Activated effector memory CD4-positive, alpha-beta T cell treated with anti-CD3 and anti-CD28 coated beads, Interleukin-2, amount 50 U/mL, for 16 hours (primary cell): ENCODE measurements at places on chromosomes 16 and 17.

GRCh38 chr16:46801428-46802049 lies 29.4 kb downstream of the C16orf87 start:
- no peak for DNase-seq

- DNase-seq, result peak; percentile 83
Measured at GRCh38 chr17:16491703-16492612, at the start of gene LRRC75A. Gene LRRC75A (minus strand): TSS chr17:16492193. CDS start chr17:16491990, 203 bp downstream.

DNA sequence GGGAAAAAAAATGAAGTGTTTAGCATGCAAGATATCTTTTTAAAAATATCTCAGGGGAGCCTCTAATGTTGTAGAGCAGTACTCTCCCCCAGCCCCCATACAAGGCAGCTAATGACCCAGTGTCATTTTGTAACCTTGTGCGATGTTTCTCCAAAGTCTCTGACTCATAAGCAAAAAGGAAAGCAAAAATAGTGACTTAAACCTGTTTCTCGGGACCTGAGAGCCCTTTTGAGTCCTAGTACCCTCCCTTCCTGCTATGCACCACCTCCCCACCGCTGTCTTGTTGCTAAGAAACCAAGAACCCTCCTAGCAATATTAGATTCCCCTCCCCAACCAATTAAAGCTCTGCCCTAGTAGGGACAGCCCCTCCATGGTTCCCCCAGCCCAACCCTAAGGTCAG lies 2.8 kb downstream of the MYCBPAP start:
- peak; percentile 80 for DNase-seq

- peak; percentile 74 for DNase-seq
Measured at GRCh38 chr16:85553436-85554113, 59.5 kb upstream of the GSE1 start.

GRCh38 chr17:19380481-19381301 lies 2.4 kb downstream of the MAPK7 start:
- DNase-seq, result peak; percentile 22

- no peak for DNase-seq
Measured at GRCh38 chr17:51761105-51761504, 397.4 kb downstream of the CA10 start.

DNA sequence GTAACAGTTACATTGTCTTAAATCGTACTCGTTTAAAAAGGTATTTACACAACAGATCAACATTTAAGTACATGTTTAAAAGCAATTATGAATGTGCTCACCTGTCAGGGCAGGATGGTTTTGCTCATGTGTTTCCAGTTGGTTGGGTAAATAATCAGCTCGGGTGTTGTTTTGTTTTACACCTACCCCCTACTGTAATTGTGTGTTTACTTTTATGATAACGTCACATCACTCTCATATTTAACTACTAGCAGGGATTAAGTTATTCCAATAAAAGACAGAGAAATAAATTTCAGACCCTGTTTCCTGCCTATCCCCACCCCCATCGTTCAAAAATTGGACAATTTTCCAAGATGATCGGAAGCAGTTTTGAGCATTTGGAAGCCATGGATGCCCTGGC lies 390.2 kb downstream of the SEC14L1 start:
- DNase-seq, result peak; percentile 4

DNA sequence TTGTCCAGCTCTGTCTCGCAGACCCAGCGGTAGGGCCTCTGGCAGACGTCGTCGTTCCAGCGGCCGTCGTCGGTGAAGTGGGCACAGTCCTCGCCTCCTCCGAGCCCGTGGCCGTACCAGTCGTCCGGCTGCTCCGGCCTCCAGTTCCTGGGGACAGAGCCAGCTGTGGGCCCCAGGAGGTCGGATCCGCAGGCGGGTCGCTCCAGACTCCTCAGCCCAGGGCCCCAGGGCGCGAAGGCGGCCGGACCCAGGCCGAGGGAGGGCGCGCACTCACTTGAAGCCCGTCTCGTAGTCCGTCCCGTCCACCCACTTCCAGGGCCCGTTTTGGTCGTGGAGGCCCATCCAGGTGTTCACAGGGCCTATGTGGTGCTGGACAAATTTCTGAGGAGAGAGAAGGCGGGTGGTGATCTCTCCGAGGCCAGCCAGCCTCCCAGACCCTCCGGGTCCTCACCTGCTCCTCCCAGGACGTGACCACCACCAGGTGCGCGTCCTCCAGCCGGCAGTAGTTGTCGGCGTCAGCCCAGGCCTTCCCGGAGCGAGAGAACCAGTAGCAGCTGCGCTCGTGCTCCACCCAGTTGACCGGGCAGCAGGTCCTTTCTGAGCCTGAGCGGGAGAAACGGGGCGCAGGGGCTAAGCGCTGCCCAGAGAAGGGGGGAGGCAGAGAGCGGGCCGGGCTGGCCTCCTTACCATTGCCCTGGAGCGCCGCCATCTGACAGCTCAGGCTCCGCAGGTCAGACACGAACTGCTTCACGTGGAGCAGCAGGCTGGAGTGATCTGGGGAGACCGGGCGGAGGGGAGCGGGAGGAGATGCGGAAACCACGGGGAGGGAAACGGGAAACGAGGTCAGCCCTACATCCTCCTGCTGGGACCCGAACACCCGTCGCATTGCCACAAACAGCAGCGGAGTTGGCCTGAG lies 5.2 kb downstream of the ASGR1 start:
- peak; percentile 80 for DNase-seq

DNA sequence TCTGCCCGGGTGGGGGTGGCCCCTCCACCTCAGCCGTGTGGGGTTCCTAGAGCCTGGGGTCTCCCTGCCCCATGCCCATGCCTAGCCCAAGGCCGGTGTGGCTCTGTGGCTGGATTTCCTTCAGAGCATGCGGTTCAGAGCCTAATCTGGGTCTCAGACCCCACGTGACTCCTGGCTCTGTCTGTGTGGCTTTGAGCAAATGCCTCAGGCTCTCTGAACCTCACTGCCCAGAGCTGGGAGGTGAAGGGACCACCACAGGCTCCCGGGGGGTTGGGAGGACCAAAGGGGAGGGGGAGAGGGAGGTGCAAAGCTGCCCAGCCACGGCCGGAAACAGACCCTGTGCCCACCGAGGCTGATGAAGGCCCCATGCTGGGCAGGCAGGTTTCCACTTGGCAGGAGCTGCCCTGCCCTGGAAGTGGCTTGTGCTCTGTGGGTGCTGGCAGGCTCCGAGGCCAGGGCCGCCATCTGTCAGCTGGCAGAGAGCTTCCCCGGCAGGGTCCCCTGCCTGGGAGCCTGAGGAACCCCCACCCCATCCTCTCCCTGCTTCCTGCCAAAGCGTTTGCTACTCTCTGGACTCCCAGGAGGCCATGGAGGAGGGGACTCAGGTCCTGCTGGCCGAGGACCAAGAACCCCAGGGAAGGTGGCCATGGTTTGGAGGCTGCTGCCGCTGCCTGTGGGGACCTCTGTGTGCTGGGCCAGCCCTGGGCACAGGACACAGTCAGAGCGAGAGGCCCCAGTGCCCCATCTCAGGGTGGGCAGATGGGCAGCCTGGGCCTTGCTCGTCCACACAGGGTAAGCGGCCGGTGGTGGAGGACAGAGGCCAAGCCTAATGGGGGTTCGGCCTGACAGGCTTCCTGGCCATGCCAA lies 4.0 kb downstream of the CDH15 start:
- no peak for DNase-seq

- no peak for DNase-seq
Measured at GRCh38 chr17:2481760-2482159, 29.9 kb downstream of the METTL16 start.

DNA sequence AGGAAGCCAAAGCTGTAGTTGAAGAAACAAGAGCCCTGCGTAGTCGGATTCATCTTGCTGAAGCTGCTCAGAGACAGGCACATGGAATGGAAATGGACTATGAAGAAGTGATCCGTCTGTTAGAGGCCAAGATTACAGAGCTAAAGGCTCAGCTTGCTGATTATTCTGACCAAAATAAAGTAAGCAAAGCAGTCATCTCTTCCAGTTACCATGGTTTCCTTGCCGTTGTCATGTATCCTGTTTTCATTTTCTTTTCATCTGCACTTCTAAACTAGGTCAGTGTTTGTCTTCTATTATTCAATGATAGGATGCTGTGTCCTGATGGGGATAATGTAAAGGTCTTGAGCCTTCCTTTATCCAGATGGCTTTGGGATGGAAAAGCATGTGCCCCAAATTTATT lies 104.3 kb downstream of the STXBP4 start:
- no peak for DNase-seq

DNA sequence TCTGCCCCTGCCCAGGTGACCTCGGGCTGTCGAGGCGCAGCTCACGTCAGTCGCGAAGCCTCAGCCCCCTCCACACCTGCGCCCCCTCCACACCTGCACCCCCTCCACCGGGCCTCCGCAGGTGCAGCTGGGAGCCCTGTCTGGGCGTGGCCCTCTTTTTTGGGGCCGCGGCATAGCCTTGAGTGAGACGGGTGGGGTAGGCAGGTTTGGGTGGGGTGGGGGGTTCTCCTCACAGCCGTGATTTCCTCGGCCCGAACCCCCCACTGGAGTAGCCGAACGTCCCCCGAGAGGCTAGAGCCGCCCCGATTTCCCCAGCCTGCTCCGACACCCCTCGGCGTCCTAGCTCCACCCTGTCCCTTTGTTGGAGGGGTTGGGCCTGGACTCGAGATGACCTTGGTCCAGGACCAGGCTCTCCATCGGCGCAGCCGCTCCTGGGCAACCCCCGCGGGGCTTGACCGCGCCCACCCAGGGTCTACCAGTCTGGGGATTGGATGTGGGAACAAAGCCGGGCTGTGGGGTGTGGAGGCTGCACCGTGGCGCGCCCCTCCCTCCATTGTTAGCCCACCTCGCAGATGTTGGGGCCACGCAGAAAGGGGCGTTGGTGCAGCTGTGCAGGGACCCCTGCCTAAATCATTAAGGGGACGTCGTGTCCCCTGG lies 626 bp downstream of the TUBB3 start:
- no peak for DNase-seq

GRCh38 chr16:2178321-2179106 lies 17.9 kb downstream of the CASKIN1 start:
- peak; percentile 76 for DNase-seq

- DNase-seq, result no peak
Measured at GRCh38 chr17:59421722-59422121, 90.3 kb downstream of the YPEL2 start.

DNA sequence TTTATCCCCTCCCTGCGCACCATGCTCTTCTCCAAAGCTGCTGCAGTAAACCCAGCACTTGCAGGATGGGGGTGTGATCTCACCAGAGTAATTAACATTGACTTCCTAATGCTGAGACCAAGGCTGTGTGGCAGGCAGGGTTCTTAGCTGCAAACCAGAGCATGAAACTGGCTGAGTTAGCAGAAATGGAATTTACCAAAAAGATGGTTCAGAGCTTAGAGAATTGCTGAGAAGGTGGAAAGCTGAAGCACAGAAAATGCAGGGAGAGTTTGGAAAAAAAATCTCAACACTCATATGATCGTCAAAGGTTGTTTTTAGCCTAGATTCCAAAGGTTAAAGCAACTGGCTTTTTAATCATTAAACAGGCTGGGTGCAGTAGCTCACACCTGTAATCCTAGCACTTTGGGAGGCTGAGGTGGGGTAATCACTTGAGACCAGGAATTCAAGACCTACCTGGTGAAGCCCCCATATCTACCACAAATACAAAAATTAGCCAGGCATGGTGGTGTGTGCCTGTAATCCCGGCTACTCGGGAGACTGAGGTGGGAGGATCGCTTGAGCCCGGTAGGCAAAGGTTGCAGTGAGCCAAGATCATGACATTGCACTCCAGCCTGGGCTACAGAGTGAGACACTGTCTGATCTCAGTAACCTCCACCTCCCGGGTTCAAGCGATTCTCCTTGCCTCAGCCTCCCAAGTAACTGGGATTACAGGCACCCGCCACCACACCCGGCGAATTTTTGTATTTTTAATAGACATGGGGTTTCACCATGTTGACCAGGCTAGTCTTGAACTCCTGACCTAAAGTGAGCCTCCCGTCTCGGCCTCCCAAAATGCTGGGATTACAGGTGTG lies 6.0 kb upstream of the TXNDC11 start:
- DNase-seq, result no peak

DNA sequence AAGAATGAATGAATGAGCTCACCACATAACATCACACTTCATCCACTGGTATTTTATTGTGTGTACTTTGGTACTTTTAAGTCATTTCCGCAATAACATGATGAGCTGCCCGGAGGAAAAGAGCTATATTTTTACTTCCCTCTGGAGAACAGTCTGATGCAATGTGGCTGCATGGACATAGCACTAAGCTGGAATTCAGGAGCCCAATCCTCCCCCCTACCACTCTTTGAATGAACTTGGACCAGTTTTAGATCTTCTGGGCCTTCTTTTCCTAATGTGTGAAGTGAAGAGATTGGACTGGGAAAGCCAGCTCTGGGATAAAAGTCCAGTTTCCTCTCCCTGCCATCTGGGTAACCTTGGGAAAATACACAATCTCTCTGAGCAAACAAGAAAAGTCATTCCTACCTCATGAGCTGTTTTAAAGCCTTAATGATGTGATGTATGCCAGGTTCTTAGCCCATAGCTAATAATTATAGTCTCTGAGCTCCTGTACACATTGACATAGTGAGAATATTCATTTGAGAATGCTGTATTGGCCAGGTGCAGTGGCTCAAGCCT lies 79.3 kb downstream of the ABCC12 start:
- DNase-seq, result no peak

DNA sequence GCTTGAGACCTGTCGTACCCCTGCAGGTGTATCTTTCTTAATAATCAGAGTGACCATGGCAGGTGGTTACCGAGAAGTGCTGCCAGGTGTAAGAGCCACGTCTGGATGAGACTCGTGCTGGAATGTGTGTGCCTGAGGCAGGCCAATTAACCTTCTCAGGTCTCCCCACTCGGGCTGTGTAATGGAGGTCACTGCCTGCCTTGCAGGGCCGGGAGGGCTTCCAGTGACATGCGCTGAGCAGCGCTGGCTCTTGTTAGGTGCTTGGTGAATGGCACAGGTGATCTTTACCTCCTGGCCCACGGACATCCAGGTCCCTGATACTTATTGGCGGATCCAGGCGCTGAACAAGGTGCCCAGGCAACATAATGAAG lies 4.6 kb upstream of the GSE1 start:
- no peak for DNase-seq

DNA sequence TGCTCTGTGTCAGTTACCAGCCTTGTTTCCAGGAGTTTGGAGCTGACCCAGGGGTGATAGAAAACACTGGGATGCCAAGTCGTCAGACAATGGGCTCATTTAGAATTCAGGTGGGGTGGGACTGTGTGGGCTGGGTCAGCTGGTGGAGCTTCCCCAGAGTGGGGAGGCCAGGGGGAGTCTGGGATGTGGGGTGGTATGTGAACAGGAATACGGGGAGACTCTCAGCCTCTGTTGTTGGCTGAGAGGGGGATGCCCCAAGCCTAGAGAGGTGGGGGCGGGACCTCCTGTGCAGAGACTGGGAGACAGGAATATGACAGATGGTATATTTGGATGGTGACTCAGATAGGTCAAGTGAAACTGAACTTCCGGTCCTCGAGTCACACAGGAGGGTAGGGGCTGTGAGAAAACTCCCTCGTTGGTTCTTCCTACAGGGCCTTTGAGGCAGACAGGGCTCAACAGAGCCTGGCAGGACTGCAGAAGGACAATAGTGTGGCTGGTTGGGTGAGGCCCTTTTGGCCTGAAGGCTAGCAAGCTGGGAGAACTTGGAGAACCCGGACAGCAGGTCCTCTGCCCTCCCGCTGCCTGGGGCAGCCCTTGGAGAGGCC lies 23.7 kb downstream of the CDH1 start:
- peak; percentile 80 for DNase-seq

GRCh38 chr16:24801761-24802302 lies 43.9 kb upstream of the SLC5A11 start:
- DNase-seq, result no peak

GRCh38 chr16:66476328-66477027 lies 49.4 kb downstream of the BEAN1 start:
- DNase-seq, result peak; percentile 83
